CD4-positive, alpha-beta T cell treated with Interleukin-6 for 4 hours (primary cell): ENCODE measurements at places on chromosomes 3 and 15.

DNA sequence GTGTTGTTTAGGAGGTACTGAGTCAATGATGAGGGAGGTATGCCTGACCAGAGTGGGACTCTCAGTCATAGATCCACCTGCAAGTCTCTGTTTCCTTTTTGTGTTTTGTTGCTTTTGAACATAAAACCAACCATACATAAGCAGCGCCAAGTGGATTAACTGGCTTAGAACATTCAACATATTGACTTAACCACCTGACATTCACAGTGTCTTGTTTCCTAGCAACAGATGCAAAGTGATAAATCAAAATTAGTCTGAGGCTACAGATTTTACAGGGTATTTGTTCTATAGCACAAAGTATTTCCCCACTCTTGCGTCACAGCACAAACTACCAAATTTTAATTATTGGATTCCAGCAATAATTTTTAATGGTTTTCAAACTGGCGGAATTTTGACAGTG, 283.8 kb downstream of the BBX start:
- no peak for DNase-seq

DNA sequence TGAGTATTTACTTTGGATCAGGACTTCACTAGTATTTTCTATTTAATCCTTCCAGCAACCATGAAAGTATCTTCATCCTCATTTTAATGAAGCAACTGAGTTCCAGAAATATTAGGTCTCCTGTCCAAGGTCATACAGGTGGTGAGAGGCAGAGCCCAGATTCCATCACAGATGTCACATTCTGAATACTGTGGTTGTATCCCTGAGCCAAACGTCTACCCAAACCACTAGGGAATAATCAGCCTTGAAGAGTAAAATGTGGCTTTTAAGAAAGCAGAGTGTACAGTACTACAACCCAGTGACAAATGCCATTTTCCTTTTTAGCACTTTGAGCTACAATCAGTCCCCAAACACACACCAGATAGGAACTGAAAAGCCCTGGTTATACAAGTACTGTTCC, 93.3 kb upstream of the TRIM42 start:
- no peak for DNase-seq

DNA sequence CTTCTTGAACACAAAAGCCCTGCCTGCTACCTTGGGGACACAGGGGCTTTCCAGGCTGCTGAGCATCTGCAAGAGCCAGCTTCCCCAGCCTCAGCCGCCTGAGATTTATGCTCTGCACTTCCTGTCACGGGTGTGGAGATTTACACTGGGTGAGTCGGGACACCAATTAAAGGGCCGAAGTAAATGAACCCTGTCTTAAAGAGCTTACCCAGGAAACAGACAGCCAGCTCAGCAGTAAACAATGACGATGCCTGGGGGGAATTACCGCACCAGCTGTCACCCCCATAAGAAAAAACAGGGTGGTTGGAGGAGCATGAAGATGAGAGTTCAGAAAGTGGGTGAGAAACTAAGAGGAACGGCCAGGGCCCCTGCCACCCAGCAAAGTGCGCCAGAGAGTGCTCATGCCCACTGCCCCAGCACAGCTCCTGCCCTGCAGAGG, 37.5 kb upstream of the IQSEC1 start:
- peak; percentile 19 for DNase-seq

GRCh38 chr3:47009225-47010110, 30.0 kb downstream of the NBEAL2 start:
- peak; percentile 83 for DNase-seq
